ENCODE measurements at places on chromosomes 12 and 14.

GRCh38 chr12:67811437-67812361 is 163.2 kb downstream of the DYRK2 start:
- no peak for DNase-seq

DNA sequence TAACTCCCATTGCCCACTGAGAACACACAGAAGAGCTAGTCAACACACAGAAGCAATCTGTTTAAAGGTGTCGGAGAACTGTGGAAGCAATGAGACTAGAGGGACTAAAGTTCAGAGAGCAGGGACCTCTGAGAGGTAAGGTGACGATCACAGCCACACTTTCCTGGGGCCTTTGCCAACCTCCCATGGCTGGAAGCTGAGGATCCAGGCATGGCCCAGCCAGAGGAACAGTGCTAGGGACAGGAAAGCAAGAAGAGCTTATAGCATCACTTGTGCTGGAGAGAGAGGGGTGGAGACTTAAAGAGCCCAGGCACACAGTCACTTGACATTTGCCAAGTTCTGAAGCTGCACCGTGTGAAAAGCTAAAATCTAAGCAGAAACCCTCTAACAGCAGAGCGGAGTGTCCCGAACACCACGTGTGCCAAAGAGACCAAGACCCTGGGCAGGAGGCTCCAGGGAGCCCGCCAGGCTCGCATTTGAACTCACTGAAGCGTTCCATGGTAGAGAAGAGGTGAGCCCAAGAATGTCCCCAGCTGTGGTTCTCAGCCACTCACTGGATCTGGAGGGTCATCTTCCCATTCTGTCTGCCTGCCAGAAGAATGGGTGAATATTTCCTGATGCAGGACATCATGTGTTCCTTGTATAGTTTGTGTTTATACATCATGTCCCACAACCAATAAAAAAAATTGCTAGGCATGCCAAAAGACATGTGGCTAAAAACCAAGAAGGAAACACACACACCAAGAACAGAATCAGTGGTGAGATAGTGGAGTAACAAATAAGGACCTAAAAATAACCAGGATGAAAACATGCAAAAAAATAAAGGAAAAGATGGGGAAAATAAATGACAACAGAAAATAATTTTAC is 174.0 kb upstream of the C14orf180 start:
- DNase-seq, result no peak

GRCh38 chr12:53948650-53949593 is 5.8 kb upstream of the HOXC12 start:
- no peak for DNase-seq

DNA sequence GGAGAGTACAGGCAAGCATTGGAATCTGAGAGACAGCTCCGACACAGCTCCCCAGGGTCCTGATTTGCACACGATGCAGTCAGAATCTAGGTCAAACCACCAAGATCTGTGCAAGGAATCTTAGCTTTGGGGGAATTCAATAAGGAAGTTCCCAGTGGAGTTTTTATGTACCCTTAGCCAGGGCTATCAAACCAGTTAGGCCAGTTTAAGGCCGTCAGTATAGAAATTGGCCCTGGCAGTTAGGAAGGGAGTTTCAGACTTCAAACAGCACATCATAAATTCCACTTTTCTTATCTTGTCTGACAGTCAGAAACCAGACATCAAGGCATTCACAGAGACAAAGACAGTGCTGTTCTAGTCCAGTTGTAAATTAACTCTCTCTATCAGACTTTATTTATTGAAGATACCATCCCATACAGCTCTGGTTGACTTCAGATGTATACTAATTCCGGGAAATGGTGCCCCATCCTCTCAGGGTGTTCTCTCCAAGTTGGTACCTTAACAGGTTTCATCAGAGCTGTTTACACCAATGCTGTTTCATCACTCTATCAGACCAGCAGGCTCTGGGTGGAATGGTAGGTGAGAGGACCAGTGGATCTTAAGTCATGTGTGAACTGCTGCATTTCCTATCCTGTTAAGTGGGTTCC is 157.5 kb upstream of the ATF7IP start:
- DNase-seq, result no peak

DNA sequence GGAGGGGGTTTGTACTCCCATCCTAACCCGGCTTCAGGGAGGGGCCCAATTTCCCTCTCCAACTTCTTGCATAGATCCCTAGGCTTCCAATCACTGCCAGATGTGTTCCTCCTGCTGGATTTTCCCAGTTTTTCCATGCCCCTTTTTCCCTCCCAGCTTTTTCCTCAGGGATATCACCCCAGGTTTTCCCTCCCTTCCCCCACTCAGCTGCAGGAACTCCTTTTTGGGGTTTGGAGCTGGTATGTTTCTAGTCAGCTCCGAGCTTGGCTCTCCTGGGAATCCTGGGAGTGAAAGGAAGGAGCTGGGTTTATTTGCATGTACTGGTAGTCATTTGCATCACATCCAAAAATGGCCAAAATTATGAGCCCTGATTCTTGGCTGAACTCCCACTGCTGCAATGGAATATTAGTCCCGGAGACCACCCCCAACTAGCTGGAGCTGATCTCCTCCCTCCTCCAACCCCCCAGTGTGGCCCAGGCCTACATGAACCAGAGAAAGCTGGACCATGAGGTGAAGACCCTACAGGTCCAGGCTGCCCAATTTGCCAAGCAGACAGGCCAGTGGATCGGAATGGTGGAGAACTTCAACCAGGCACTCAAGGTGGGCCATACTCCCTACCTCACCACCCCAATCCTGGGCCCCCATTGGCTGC is 1.4 kb upstream of the RDH5 start:
- DNase-seq, result no peak

DNA sequence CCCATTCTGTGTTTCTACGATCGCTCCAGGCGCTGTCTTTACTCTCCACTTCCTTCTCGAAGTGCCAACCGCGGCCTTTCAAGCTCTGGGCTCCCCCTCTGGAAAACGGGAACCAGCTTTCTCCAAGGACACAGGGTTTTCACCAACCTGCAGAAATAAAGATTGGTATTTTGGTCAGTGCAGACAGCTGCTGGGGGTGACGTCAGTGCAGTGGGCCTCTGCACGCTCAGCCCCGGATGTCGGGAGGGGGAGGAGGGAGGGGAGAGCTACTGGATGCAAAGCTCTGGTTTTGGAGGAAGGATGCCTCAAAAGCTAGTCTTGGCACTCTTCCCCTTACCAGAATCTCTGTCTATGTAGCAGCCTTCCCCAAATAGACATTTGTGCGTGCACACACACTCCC is 19.9 kb downstream of the HRK start:
- no peak for DNase-seq

- no peak for DNase-seq
Measured at GRCh38 chr12:120739031-120739762, 13.6 kb downstream of the ACADS start.

DNA sequence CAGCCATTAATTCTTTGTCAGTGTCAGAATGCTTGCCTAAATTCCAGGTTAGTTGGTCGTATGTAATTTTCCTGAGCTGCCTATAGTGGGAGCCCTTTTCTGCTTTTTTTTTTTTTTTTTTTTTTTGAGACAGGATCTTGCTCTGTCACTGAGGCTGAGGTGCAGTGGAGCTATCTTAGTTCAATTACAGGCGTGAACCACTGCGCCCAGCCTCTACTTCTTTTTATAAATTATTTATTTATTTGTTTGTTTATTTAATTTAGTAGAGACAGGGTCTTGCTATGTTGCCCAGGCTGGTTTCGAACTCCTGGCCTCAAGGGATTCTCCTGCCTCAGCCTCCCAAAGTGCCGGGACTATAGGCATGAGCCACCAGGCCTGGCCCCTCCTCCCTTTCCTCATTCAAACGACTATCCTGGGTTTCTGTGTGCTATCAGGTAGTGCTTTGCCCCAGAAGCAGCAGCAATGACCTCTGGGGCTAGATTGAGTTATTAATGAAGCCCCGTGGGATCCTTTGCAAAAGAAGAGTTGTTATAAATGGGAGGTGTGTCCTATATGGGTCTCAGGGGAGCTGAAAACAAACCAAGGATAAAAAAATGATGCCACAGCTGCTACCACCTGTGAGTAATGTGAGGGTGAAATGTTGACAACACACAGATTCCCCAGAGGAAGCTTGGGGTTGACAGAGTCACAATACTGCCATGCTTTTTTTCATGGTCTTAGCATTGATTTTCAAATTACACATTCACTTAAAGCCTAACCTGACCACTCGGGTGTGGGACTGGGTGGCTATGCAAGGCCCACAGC is 34.6 kb upstream of the NFKBIA start:
- DNase-seq, result peak; percentile 37

- no peak for DNase-seq
Measured at GRCh38 chr12:39887856-39888255, 218.0 kb downstream of the SLC2A13 start.

DNA sequence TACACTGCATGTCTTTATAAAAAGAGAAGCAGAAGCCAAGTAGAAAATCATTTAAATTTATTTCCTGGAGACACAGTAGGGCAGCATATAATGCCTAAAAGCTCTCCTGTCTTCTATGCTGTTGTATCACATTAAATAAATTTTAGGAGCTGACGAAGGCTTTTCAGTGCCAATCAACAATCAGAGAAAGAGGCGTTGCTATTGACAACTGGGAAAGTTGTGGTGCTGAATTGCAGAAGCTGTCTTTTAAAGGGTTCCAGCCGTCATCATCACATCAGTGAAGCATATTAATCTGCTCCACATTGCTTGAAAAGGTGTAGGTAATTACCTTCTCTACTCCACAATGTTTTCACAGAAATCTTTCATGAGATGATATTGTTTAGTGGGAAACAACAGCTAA is 103.9 kb downstream of the FSCB start:
- DNase-seq, result no peak

- no peak for DNase-seq
Measured at GRCh38 chr14:52267501-52268278, at the start of gene PTGDR. TSS of gene PTGDR (plus strand) at chr14:52267698. CDS start at chr14:52267815, 117 bp downstream.

GRCh38 chr14:91985521-91986255 is 38.2 kb upstream of the FBLN5 start:
- no peak for DNase-seq

DNA sequence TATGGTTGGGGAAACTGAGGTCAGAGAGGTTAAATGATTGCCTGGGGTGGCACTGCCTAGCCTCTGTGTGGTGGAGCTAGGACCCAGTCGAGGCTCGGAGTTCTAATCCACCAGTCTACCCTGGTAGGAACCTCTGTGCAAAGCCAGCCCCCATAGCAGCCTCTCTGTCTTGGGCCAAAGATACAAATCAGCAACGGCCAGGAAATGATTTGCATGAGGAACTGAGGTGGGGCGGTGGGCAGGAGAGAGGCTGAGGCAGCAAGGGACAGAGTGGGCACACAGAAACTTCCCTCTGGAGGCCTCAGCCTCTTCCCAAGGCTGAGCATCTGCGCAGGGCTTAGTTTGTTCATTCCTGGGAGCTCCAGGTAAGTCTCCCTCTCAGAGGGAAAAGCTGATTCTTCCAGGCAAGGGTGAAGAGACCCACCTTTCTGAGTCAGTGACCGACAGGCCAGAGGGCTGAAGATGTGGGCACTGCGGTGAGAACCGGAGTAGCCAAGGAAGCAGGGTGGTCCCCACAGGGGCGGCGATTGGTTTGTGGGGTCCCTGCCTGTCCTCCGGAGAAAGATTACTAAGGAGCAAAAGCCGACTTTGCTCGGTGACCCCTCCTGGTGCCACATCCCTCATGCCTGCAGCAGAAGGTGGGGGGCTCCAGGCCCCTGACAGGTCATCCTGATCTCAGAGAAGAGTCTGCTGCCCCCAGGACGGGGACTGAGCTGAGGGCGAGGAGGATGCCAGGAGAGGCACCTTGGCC is 134.6 kb downstream of the CACNA1C start:
- DNase-seq, result no peak

DNA sequence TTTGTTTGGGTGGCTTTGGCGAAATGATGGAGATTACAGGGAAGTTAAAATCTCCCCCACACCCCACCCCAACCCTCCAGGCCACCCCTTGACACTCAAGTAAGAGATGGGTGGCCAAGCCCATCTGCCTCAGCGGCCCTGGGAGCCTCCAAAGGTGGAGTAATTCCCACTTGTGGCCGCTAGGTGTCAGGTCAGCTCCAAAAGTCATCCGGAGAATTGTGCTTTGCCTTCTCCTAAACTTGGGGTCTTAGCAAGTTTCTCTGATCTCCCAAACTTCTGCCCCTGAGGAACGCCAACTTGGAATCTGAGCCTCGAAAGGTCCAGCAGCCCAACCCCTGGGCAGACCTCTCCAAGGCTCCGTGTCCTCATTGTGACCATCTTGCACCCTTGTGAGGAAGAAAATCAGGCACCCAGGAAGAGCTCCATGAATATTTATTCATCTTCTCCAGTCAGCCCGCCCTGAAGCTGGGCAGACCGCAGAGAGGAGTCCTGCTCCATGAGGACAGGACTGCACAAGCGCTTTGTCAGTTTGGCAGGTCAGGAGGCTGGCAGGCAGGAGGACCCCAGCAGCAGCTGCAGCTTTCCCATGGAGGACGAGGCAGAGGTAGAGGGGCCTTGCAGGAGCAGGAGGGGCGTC is 46.7 kb downstream of the LRRC74A start:
- peak; percentile 73 for DNase-seq

DNA sequence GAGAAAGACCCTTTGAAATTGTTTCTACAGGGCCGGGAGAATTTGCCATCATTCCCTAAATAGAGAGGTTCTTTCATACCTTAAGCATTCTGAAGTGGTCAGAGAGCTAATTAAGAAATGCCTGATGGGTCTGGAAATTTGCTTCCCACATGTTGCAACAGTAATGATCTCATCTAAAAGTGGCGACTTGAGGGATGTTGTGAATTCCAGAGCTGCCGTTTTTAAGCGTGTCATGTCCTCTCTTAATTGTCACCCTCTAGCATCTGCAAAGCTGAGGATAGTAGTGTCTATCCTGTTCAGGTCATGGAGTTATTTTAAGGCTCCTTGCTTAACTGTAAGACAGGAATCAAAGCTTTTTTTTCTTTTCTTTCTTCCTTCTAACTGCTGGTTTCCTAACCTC is 60.4 kb downstream of the FOS start:
- DNase-seq, result no peak

DNA sequence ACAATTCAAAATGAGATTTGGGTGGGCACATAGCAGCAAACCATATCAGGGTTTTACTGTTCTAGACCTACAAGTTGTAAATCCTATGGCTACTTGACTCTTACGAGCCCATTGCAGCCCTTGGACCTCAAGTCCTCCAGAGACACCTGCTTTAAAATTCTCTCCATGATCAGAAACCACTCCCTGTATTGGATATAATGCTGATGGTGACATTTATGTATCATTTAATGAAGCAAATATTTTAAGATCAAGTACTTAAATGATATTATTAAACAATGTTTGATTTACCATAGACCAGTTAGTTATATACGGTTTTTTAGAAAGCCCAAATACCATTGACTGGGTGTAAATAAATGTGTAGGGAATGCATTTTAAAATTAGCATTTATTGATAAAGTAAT is 24.2 kb downstream of the AMDHD1 start:
- no peak for DNase-seq

DNA sequence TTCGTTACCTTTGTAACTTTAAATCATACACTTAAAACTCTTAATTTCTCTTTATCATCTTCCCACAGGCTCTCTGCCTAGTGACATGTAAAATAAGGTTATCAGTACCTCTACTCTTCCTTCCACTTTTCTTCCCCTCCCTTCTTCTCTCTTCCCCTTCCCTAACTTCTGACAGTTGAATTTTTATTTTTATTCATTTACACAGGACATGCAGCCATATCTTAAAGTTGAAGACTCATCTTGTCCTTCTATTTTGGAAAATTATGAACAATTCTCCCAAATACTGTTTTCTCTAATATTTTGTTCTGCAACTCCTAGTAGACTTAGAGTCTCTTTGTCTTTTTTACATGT is 263.9 kb downstream of the FBXL14 start:
- no peak for DNase-seq

- DNase-seq, result no peak
Measured at GRCh38 chr12:6226002-6226678, 25.9 kb downstream of the CD9 start.

All from HEK293T (cell line).